ENCODE measurements at places on chromosomes 5 and 9. TPM values are rescaled to one million over a fixed set of nuclear protein-coding genes. Genes with fewer than 3 reads are reported as not detected.

DNA sequence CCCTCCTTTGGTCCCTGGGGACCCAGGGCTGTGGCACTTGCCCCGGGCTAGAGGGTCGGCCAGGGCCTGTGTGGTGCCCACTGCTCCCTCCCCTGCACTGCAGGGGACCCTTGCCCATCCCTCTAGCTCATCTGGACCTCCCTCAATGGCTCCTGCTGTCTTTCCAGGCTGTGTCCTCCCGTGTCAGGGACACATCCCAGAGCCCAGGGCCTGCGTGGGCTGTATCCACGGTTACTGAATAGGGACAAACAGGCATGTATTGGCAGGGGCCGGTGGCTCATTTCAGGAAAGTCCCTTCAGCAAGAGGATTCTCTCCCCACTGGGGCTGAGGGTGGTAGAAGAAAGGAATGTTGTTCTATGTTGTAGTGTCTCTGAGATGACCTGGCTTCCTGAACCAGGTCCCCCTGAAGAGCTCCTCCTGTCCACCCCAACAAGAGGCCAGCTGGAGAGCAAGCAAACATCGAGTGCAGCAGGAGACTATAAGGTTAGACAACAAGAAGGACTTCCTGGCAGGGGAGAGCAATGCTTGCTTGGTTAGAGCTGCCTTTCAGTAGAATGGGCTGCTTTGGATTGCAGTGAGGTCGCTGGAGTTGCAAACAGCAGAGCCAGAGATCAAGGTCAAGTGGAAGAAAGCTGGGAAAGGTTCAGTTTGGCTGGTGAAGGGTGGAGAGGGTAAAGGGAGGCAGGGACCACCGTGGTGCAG is 1.0 kb upstream of the CRB2 start:
- DNase-seq, result no peak

DNA sequence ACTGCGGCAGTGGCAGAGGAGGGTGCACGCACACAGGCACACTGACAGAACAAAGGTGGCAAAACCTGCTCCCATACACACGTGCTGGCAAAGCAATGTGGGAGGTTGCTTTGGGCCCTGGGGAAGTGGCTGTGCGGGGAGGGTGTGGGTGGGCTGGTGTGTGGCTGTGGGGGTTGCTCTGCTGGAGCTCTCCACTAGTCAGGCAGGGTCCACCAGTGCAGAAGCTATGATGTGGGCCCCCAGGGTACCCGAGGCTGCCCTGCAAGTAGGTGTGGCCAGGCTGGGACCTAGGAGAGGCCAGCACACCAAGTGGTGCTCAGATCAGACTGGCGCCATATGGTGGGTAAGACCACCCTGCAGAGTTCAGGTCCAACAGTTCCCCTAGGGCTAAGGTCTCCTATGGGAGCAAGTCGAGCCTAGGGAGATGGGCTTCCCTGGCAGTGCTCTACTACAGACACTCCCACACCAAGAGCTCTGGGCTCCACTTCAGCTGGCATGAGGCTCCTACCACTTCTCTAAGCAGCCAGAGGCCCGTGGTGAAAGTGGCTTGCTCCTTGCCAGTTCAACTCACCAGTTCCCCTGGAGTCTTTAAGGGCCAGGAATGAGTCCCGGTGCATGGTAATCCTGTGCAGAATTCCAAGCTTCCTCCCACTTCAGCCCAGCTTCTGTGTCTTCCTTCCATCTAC is 46.2 kb upstream of the IFNE start:
- DNase-seq, result peak; percentile 61

The KCNT1 gene
- total RNA-seq, result 0.38 TPM

DNA sequence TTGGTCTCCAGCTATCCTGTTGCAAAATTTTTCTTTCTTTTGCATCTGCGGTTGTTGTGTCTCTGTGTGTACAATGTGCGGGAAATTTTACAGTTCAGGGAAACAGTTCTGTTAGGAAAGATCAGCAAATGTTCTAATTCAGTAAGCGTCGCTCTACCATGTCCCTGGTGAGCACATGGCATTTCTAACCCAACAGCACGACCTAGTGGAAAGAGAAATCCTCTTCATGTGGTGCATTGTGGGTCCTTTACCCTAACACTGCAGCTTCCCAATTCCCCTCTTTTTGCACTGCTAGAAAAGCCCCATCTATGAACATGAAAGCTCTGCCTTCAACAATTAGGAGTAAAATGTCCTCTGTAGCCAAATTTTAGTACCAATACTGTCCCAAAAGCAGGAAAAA is 974.2 kb upstream of the CDH9 start:
- DNase-seq, result no peak

The TRAF1 gene
- total RNA-seq, result 10.2 TPM

The WDR38 gene
- total RNA-seq, result not detected

The PLPPR1 gene
- not detected for total RNA-seq

The LCNL1 gene
- 2.0 TPM for total RNA-seq

GRCh38 chr5:14109041-14109747 is 33.9 kb upstream of the TRIO start:
- no peak for DNase-seq

The ADAMTS2 gene
- total RNA-seq, result 62.0 TPM

The C1QTNF3 gene
- total RNA-seq, result 11.9 TPM

The CEP72 gene
- 1.9 TPM for total RNA-seq

DNA sequence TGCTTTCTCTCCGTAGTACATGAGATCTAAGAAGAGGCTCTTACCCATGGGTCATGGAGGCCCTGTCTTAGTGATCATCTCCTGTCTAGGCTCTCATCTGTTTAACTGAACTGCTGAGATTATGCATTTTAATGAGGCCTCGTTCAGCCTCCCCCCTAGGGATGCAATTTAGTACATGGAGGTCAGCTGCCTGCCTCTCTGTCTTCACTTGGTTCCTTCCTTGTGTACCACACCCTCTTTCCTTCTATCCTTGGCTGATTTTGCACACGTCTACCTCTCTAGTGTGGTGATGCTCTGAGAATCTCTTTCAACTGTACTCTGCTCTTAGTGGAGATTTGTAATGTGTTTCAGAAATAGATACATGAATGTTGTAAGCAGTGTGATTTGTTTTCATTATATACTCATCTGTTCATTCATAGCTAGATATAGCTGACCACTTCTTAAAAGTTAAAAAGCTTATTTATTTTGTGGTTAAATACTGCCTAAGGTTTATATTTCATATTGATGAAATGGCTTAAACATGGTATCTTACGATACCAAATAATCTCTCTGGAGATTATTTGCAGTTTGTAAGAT is 3.5 kb upstream of the ACTBL2 start:
- no peak for DNase-seq

DNA sequence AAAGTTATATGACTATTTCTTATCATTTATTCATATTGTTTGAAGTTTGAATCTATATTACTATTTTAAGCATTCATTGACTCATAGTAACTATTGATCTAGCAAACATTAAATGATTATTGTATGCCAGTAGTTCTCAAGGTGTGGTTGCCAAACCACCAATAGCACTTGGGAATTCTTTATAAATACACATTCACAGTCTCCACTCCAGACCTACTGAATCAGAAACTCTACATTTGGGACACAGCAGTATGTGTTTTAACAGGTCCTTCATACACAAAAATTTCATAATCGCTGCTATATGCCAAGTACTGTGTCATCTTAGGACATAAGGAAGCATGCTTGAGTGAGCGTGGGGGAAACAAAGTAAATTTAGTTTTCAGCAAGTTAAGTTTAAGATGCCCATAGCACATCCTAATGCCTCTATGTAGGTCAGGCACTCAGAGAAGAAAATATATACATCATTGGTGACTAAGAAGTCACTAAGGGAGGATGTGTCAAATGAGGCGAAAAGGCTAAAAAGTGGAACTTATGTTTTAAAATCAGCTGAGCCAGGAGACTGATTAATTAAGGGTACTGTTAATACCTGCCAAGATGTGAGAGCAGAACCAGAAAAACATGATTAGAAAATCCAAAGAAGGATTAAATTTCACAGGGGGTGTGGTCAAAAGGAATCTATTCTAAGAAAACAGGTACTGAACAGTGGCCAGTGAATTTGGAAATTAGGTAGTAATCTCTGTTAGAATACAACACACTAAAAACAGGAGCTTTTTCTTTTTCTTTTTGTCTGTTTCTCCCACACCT is 340.8 kb downstream of the HCN1 start:
- no peak for DNase-seq

- no peak for DNase-seq
Measured at GRCh38 chr9:4585135-4585534, 77.0 kb upstream of the PLPP6 start.

- DNase-seq, result no peak
Measured at GRCh38 chr5:98588215-98588614, 185.2 kb upstream of the RGMB start.

DNA sequence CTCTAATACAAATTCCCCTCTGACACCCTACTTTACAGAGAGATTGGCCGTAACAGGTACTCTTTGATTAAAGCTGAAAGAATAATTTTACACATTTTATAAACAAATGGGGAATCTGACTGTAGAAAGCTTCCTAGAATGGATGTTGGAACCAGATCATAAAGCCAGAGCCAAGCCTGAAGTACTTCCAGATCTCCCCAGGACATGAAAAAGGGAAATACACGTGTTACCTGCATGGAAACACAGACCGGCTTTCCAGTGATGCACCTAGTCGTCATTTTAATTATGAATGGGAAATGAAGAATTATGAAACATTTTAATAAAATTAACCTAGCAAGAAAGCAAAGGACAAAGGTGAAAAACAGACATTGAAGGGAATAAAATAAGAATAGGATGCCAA is 66.5 kb downstream of the ERCC6L2 start:
- DNase-seq, result no peak

GRCh38 chr9:125908136-125908535 is 161.0 kb downstream of the PBX3 start:
- no peak for DNase-seq

DNA sequence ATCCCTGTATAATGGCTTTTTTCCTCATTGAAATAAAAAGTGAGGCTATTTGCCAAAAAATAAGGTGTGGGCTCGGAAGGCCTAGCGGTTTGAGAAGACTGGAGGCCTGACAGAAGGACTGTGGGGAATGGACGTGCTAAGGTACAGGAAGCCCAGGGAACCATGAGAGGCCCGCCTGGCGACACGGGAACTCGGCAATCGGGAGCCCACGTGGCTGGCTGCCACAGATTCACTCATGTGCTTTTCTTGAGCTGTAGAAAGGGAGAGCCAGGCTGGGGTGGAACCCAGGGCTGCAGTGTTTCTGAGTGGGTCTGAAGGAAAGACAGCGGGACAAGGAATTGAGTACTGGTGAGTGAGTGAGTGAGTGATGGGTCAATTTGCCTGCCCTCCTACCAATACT is 11.9 kb upstream of the DDX41 start:
- peak; percentile 49 for DNase-seq

All from posterior vena cava (tissue), 2 donors.